ENCODE measurements at places on chromosomes 1 and 21. TPM values are rescaled to one million over a fixed set of nuclear protein-coding genes. Genes with fewer than 3 reads are reported as not detected.

Gene SPATA17
- 0.50 TPM for total RNA-seq

Gene CD55
- 41.2 TPM for total RNA-seq

Gene LRRN2
- under 0.01 TPM for total RNA-seq

Gene LACTBL1
- total RNA-seq = not detected

Gene VANGL2
- total RNA-seq = under 0.01 TPM

Gene AMY1B
- not detected for total RNA-seq

Gene S100A3
- 2.2 TPM for total RNA-seq

Gene TNFSF18
- 0.22 TPM for total RNA-seq

Gene CASZ1
- not detected for total RNA-seq

Gene CD101
- total RNA-seq = under 0.01 TPM

Gene FNDC5
- 0.22 TPM for total RNA-seq

Gene VHLL
- not detected for total RNA-seq

Gene RNU1-4
- 2,224 TPM for total RNA-seq

Gene KCNJ15
- 0.75 TPM for total RNA-seq

Gene SLAMF9
- total RNA-seq = not detected

Gene AMY1A
- not detected for total RNA-seq

Gene GPR153
- total RNA-seq = 3.0 TPM
